CD8-positive, alpha-beta memory T cell (primary cell): ENCODE measurements at places on chromosomes 13 and 19.
A peak's percentile ranks its signal among the peaks of the same experiment; 100 is the strongest.

DNA sequence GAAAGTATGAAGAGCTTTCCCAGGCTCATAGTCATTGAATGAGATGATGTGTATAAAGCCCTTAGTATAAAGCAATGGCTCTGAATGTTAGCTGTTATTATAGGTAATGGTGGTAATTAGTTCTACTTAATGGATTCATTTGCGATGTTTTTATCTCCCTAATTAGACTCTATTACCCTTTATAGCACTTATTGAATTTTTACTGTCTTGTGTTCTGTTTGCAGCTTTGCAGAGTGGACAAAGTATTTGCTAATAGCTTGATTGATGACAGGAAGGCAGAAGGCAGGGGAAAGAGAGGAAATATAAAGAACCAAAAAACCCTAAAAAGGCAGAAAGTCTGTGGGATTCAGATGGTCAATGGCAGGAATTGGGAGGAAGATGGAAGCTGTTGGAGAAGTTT is 524.4 kb upstream of the SPRY2 start:
- DNase-seq, result no peak

DNA sequence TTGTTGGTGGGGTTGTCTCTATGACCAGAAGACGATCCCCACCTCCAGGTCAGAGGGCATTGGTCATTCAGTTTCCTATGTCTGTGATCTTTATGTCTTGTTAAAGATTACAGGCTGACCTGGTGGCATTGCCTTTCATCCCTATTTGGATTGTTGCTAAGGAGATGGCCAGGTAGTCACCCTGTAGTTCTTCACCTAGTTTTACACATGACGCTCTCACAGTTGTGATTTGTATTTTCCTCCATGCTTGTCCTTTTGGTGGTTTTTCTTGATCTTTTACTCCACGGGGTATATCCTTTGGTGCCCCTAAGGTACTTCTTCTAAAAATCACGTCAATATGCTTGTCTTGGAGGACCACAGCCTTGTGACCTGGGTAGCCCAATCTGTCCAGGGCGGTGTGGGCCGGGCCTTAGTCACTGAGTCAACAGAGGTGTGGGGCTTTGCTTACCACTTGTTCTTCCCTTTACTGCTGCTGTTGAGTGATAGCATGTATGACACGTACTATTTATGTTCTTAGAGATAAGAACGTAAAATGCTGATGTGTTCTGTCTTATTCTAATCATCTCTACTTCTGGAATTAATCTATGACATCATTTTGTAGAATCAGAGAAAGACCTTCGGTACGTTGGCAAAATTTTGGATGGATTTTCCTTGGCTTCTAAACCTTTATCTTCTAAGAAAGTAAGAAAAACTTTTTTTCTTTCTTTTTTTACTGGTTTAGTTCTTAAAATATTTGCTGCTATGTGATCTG is 20.1 kb downstream of the GPATCH1 start:
- DNase-seq, result no peak

DNA sequence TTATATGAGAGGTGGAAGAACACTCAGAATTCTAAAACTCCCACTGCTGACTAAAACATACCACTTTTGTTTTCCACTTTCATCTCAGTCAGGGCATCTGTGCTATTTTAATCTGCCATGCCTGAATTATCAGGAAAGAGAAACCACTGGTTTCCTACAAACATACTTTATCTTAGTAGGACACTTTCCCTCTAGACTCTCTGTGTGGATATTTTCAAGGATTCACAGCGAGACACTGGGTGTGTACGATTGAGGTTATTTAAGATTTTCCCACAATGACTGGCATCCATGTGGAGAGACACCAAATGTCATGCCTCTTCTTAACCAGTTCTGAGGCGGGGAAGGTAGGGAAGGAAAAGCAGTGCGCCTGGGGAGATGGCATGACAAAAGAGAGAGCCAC is 212.2 kb downstream of the ENOX1 start:
- DNase-seq, result no peak

DNA sequence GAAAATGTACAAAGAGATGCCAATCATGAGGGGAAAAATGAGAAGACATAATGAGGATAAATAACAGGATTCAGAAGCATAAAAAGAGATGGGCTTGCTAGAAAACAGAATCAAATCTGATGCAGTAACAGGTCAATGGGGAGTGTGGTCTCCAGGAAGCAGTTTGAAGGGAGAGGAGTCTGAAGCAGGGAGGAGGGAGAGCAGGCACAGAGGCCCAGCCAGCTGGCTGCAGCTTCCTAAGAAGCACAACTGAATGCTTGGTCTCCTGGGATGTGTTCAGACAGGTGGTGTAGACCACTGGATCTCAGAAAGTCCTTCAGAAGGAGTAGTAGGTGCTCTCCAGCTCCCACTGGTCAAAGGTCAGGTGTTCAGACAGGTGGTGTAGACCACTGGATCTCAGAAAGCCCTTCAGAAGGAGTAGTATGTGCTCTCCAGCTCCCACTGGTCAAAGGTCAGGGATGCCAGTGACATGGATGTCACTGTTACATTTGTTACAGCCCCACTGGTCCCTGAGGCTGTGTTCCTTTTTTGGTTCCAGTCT is 68.3 kb upstream of the UBAC2 start:
- no peak for DNase-seq

- no peak for DNase-seq
Observed at GRCh38 chr13:79710376-79710775, 229.4 kb downstream of the NDFIP2 start.

- no peak for DNase-seq
Observed at GRCh38 chr19:5003781-5004180, 34.9 kb downstream of the KDM4B start.

- peak; percentile 2 for DNase-seq
Observed at GRCh38 chr13:20901668-20902437, 693 bp downstream of the XPO4 start.

DNA sequence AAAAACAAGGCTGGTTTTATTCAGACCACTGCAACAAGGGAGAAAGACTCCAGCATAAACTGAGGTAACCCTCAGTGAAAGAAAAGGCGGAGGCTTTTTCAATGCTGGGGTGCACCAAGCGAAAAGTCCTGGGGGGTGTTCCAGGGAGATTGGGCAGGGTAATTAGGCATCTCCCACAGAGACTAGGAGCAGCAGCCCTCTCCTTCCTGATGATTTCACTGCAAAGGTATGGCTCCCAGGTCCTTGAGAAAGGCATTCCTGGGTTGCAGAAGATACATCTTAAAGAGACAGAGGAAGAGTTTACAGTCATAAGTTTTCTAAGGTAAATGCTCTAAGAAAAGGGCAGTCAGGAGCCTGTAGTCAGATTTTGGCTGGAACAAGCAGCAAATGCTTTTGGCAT is 412.0 kb downstream of the FOXO1 start:
- no peak for DNase-seq

DNA sequence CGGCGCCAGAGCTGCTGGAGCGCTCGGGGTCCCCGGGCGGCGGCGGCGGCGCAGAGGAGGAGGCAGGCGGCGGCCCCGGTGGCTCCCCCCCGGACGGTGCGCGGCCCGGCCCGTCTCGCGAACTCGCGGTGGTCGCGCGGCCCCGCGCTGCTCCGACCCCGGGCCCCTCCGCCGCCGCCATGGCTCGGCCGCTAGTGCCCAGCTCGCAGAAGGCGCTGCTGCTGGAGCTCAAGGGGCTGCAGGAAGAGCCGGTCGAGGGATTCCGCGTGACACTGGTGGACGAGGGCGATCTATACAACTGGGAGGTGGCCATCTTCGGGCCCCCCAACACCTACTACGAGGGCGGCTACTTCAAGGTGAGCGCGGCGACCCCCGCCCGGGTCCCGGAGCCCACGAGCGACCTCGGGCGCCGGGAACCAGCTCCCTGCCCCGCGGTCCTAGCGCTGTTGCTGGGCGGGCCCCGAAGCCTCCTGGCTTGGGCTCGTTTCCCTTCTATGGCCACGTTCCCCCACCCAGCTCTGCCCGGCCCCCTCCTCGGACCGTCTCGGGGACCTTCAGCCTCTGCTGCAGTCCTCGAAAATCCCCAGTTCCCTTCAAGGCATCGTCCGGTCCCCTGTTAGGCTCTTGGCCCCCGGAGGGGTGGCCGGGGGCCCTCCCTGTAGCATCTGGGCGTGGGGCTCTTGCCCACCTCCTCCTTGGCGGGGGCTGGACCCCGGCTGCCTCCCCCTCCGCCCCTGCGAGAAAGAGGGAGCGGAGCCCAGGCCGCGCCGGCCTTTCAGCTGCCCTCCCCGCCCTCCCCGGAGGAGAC is at the start of gene CDC34:
Gene CDC34 (plus strand): TSS at position 8 of the 808 bp plus-strand sequence. CDS start 172 bp downstream, at position 180.
- no peak for DNase-seq

DNA sequence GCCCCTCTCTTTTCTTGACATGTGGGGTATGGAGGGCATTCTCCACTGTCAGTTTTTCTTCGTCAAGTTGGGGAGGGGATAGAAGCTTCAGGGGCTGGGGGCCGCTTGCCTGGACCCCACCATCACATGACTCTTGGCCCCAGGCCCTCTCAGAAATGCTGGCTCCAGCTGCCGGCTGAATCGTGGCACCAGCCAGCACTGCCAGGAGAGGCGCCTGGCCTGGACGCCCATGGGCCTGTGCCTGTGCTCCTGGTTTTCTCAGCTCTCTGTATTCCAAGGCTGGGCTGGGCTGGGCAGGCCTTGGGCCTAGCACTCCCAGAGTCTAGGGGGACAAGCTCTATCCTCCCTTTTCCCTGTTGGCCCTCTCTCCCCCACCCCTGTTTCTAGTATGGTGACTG is 38.6 kb downstream of the LYL1 start:
- no peak for DNase-seq

- no peak for DNase-seq
Observed at GRCh38 chr19:3266792-3267514, 42.5 kb downstream of the CELF5 start.

- no peak for DNase-seq
Observed at GRCh38 chr19:6109947-6110346, 353 bp downstream of the RFX2 start.

- no peak for DNase-seq
Observed at GRCh38 chr19:32917616-32917996, 48.0 kb upstream of the SLC7A9 start.

DNA sequence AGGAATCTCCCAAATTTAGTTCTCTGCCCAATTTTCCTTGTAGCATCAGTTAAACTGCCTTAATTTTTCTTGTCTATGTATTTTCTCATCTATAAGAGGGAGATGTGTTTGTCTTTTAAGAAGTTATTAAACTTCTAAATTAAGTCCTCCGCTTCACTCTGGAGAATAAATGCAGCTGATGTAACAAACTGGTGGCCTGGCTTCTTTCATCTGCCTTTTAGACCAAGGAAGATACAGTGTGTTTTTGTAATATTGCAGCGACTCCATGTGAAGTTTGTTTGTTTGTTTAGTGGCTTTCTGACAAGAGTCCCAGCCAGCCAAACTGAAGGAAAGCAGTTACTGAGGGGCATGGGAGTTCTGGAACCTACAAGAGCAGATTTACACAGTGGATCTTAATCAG is 56.4 kb downstream of the KLF12 start:
- no peak for DNase-seq

GRCh38 chr19:29079356-29080032 is 133.5 kb downstream of the UQCRFS1 start:
- DNase-seq, result no peak

- no peak for DNase-seq
Observed at GRCh38 chr19:13002166-13002898, 7.1 kb downstream of the NFIX start.

DNA sequence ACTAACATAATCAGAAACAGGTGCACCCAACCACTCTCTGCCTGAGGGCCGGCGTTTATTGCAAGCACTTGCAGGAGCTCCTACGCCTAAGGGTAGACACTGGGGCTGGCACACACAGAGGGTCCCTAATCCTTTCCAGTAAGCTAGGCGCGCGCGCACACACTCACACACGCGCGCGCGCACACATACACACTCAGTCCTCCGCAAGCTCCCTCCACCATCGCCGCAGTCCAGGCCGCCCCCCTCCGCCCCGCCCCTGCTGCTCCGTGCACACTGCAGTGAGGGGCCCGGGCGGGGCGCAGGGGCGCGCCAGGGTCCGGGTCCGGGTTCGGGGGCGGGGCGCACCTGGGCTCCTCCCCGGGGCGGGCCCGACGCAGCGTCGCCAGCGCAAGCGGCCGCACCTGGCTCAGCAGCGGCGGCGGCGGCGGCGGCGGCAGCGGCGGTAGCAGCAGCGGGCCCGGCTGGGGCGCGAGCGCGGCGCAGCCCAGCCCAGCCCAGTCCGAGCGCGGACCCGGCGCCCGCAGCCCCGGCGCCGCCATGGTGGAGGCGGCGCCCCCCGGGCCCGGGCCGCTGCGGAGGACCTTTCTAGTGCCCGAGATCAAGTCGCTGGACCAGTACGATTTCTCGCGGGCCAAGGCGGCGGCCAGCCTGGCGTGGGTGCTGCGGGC is at the start of gene CAMSAP3:
Gene CAMSAP3 (plus strand): TSS at position 398 of the 668 bp plus-strand sequence. CDS start 140 bp downstream, at position 538.
- DNase-seq, result no peak

DNA sequence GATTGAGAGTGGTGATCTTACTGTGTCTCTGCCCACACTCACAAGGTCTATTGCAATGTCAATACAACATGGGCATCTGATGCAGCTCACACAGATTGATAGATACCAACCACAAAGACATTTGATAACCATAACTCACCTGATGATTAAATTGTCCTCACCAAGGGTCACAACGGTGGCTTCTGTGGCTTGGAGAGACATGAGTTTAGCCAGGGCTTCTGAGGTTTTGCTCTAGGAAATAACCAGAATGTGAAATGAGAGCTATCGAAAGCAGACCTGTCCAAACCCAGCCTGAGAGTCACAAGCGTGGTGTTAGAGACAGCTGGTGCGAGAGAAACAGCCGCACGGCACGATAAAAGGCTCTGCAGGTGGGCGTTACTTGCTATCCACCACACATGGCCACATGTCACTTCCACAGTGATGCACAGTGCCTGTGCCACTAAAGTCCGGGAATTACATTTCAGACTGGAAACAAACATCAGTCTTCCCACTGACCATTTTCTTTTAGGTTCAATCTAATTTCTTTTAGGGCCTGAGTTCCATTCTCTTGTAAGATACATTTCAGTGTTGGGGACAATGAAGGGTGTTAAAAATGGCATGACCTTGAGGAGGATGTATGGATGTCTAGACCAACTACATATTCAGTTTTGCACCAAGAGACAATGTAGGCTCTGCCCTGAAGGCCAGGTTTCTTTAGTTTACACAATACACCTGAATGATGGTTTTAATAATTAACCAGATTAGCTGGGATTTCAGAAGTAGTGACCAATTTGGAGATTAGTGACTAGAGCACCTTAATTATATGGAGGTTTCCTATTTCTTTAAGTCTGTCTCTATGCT is 53.7 kb downstream of the ATP7B start:
- DNase-seq, result no peak

- no peak for DNase-seq
Observed at GRCh38 chr19:47357788-47358680, 8.9 kb downstream of the DHX34 start.

DNA sequence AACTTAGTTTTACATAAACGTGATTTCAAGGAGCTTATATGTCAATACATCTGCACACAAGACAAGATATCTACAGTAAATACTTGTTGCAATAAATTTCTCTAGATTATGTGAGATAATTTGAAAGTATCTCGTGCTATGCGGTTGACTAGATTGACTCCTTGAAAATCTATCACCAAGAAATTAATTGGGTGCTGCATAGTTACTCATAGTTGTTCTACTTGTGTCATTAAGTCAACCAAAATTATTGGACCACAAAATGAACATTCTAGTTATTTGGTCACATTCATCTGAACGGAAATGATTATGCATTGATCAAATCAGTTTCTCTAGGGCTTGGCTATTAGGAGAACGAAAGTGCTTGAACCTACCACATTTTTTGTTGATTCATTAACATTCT is 2291.5 kb downstream of the PCDH9 start:
- no peak for DNase-seq
